ENCODE measurements at places on chromosomes 3 and 15. TPM values are rescaled to one million over a fixed set of nuclear protein-coding genes. Genes with fewer than 3 reads are reported as not detected.

DNA sequence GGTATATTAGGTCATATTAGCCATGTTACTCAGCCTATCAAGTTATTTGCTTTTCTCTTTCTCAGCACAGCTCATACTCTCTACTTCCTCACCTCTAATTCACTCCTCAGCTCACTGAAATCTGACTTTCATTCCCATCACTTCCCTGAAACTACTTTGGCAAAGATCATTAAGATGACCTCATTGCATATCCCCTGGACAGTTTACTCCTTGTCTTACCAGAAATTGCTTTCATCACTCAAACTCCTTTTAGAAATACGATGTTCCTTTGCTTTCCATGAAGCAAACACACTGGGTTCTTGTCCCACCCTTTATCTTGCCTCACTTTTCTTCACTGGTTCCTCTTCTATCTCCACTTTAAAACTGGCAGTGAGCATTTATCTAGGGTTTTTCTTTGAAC lies 354.4 kb downstream of the TUSC7 start:
- no peak for DNase-seq
- no peak overlapping the region for H3K4me3 ChIP-seq
- no peaks in the 10 kb centered on the region for H3K36me3 ChIP-seq
- no peaks in the 10 kb centered on the region for H3K4me1 ChIP-seq
- no peak overlapping the region for H3K27ac ChIP-seq
- H3K27me3 ChIP-seq: no peaks in the 10 kb centered on the region

DNA sequence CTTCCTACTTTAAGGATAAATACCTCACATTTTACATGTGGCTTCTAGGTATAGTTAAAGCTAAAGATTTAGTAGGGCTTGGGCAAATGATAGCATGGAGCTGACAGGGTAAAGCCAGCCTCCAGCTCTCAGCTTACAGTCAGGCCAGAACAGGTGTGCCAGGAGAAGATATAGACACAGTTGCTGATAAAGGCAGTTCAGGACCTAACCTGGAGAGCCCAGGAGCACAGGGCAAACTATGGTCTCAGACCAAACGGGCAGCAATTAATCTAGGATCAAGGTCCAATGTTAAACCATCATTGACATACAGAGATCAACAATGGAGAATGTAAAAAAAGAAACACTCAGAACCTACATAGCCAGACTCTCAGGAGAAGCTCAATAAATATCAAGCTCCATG lies 4.0 kb downstream of the WDR49 start:
- no peak overlapping the region for H3K27ac ChIP-seq
- no peak overlapping the region for H3K4me3 ChIP-seq
- H3K4me1 ChIP-seq: no peaks in the 10 kb centered on the region
- H3K27me3 ChIP-seq: no peaks in the 10 kb centered on the region
- DNase-seq: no peak
- H3K36me3 ChIP-seq: no peaks in the 10 kb centered on the region

DNA sequence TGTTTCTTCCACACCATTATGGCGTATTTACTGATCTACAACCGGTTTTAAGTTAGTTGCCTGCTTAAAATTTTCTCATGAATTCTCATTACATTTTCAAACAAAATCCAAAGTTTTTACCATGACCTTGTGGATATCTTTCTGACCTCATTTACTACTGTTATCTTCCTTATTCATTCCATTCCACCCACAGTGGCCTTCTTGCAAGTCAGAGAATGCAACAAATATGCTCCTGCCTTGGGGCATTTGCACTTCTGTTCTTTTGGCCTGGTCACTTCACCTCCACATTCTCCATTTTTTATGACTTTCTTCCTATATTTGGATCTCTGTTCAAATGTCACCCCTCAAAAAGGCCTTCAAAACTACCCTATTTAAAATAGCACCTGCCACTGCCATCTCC lies 8.8 kb upstream of the SLC15A2 start:
- no peak overlapping the region for H3K4me3 ChIP-seq
- no peaks in the 10 kb centered on the region for H3K4me1 ChIP-seq
- no peaks in the 10 kb centered on the region for H3K36me3 ChIP-seq
- no peak overlapping the region for H3K27ac ChIP-seq
- no peak for DNase-seq
- H3K27me3 ChIP-seq: no peaks in the 10 kb centered on the region

DNA sequence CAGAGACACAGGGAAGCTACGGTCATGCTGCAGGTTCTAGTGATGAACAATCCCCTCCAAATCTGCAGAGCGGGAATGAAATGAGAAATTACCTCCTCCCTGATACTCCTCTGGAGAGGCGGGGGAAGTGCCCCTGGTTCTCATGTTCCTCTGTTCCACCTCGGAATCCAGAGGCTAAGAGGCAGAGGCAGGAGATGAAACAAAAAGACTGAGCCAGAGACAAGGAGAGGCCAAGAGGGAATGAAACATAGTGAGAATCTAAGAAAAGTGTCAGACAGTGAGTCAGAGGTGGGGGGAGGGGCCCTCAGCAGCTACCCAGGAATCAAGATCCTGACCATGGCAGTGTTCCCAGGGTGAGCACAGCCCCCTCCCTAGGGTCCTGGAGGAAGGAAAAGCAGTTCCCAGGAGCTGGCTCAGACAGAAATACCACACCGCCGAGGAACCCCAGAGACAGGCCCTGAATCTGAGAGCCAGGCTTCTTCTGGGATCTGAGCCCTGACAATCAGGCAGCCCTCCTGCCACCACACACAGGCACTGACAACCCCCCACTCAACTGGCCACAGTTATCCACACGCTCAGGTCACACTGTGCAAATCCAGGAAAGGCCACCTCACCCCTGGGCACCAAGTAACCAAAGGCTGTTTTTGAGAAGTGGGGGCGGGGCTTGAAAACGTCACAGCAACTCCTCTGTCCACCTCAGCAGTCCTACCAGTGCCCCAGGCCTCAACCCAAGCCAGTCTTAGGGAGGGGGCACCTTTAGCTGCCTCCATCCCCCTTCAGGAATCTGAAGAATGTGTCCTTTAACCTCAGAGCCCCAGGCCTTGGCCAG lies 2.4 kb downstream of the CSRNP1 start:
- peaks cover 1% of the 10 kb centered on the region for H3K36me3 ChIP-seq
- peak; percentile 97 for DNase-seq
- H3K27me3 ChIP-seq: no peaks in the 10 kb centered on the region
- peaks cover 10% of the 10 kb centered on the region for H3K4me1 ChIP-seq
- H3K27ac ChIP-seq: peak overlapping the region; percentile 83

DNA sequence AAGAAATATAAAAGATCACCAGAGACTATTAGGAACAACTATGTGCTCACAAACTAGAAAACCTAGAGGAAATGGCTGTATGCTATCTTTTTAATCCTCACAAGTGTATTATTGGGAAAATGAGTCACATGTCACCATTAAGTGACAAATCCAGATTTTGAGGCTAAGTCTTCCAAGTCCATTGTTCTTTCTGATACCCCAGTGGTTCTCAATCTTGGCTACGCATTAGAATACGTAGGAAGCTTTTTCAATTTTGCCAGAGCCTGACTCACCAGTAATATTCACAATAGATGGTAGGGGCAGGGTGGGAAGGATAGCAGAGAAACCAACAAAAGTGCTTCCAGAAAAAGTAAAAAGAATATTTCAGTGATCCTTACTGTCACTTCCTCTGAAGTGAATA lies 117.0 kb downstream of the FILIP1L start:
- H3K27me3 ChIP-seq: no peaks in the 10 kb centered on the region
- H3K27ac ChIP-seq: no peak overlapping the region
- H3K4me3 ChIP-seq: no peak overlapping the region
- H3K36me3 ChIP-seq: no peaks in the 10 kb centered on the region
- DNase-seq: no peak

- no peak overlapping the region for H3K4me3 ChIP-seq
- H3K36me3 ChIP-seq: no peaks in the 10 kb centered on the region
- H3K4me1 ChIP-seq: peaks cover 4% of the 10 kb centered on the region
- no peaks in the 10 kb centered on the region for H3K27me3 ChIP-seq
- no peak for DNase-seq
These were observed 121.8 kb upstream of the SLC6A11 start for GRCh38 chr3:10694179-10694578.

- H3K36me3 ChIP-seq: peaks cover 4% of the 10 kb centered on the region
- no peaks in the 10 kb centered on the region for H3K27me3 ChIP-seq
- no peak overlapping the region for H3K27ac ChIP-seq
These were observed 263.2 kb downstream of the CNTN3 start for GRCh38 chr3:74351213-74351612.

- H3K4me1 ChIP-seq: no peaks in the 10 kb centered on the region
- peaks cover 7% of the 10 kb centered on the region for H3K36me3 ChIP-seq
- no peaks in the 10 kb centered on the region for H3K27me3 ChIP-seq
- H3K4me3 ChIP-seq: no peak overlapping the region
These were observed 237.4 kb upstream of the UMPS start for GRCh38 chr3:124492824-124493223.

DNA sequence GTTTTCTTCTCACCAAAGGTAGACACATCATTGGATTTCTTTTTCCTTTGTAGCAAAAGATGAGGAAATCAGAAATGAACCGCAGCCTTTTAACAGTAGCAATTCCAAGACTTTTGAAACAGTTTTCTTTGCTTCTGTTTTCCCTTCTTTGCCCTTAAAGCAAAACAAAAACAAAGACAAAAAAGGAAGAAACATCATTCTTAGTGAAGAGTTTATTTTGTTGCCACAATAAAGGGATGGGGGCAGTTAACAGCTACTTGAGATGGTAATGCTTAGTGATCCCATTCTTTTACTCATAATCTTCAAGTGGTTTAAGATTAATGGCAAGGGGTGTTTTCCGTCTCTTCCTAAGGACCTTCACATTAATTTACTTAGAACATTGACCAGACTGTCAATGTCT lies 218.8 kb downstream of the MEIS2 start:
- H3K4me3 ChIP-seq: no peak overlapping the region
- no peaks in the 10 kb centered on the region for H3K27me3 ChIP-seq
- H3K36me3 ChIP-seq: no peaks in the 10 kb centered on the region
- no peak overlapping the region for H3K27ac ChIP-seq

DNA sequence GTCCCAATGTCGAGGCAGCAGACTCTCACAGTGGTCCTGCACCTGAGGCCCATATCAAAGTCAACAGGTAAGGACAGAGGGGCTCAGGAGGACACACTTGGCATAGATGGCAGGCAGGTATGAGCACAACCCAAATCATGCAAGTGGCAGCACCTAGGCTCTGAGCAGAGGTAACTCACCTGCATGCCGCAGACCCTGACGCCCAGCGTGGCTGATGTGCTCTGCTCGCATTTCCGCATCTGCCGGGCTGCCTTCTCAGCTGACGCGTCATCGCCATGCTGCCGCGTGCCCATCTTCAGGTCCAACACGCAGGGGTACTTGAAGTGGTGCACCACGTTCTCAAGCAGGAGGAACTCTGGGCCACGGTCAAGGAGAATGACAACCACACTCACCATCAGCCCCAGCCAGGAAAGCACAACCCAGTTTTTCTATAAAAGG lies 4.2 kb upstream of the GMPPB start:
- no peaks in the 10 kb centered on the region for H3K4me1 ChIP-seq
- H3K27ac ChIP-seq: no peak overlapping the region
- no peak overlapping the region for H3K4me3 ChIP-seq

DNA sequence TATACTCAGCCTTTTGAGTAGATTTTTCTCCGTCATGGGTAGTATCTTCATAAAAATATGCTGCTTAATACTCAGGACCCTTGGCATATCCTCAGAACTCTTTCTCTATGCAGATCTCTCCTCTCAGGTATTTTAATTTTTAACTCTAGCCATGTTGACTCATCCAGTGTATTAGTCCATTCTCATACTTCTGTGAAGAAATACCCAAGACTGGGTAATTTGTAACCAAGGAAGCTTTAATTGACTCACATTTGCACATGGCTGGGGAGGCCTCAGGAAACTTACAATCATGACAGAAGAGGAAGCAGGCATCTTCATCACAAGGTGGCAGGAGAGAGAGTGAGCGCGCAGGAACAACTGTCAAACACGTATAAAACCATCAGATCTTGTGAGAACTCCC lies 129.3 kb upstream of the CD96 start:
- no peaks in the 10 kb centered on the region for H3K4me1 ChIP-seq
- no peaks in the 10 kb centered on the region for H3K36me3 ChIP-seq
- H3K4me3 ChIP-seq: no peak overlapping the region
- DNase-seq: no peak
- no peak overlapping the region for H3K27ac ChIP-seq

DNA sequence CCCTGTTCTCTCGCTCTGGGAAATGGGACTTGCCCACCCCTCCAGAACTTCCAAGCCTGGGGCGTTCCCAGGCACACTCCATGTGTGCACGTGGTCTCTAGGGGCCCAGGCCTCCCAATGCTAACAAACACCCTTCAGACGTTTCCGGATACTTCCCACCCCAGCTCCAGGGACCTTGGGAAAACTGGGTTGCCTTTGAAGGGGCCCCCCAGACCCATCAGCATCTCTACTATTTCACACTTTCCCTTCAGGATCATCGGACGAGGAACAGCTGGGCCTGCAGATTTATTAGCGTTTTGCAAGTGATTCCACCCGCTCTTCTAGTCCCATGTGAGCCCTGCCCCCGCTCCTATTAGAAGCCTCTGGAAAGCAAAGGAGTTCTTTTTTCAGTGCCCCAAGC lies 63.2 kb downstream of the MAGEF1 start:
- no peak overlapping the region for H3K27ac ChIP-seq
- no peak overlapping the region for H3K4me3 ChIP-seq
- no peaks in the 10 kb centered on the region for H3K4me1 ChIP-seq
- no peaks in the 10 kb centered on the region for H3K36me3 ChIP-seq
- no peak for DNase-seq
- no peaks in the 10 kb centered on the region for H3K27me3 ChIP-seq

GRCh38 chr3:69405067-69405466 lies 19.2 kb upstream of the FRMD4B start:
- no peaks in the 10 kb centered on the region for H3K4me1 ChIP-seq
- DNase-seq: no peak
- no peaks in the 10 kb centered on the region for H3K36me3 ChIP-seq
- no peaks in the 10 kb centered on the region for H3K27me3 ChIP-seq

- H3K27ac ChIP-seq: no peak overlapping the region
- no peak for DNase-seq
- H3K36me3 ChIP-seq: no peaks in the 10 kb centered on the region
- H3K4me1 ChIP-seq: no peaks in the 10 kb centered on the region
These were observed 249.0 kb downstream of the TLE3 start for GRCh38 chr15:69848551-69849231.

DNA sequence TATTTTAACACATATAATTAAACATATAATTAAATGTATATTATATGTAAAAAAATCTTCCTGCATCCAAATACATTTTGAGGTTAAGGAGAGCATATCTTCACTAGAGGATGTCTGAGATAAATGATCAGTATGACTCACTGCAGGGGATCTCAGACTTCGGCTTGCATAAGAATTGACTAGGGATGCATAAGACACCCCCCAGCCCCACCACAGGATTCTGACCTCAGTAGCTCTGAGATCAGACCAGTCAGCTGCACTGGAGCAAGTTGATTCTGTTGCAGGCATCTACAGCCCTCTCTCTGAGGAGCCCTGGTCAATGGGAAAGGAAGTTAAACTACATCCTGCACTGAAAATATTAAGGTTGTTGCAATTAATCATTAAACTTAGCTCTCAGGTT lies 29.0 kb upstream of the TBC1D21 start:
- DNase-seq: no peak
- H3K4me1 ChIP-seq: no peaks in the 10 kb centered on the region
- H3K27me3 ChIP-seq: no peaks in the 10 kb centered on the region
- no peak overlapping the region for H3K27ac ChIP-seq
- no peak overlapping the region for H3K4me3 ChIP-seq
- no peaks in the 10 kb centered on the region for H3K36me3 ChIP-seq

Gene MRPL3
- total RNA-seq: 44.7 TPM

Gene PRSS50
- total RNA-seq: not detected

Gene FANCD2OS
- total RNA-seq: not detected

Gene EXD1
- total RNA-seq: not detected
